Glutamatergic neuron (in vitro differentiated cells): ENCODE measurements at places on chromosomes 2 and 18. TPM values are rescaled to one million over a fixed set of nuclear protein-coding genes. Genes with fewer than 3 reads are reported as not detected.

G6PC2 gene
- not detected for total RNA-seq

PLGLB2 gene
- 0.86 TPM for total RNA-seq

SERPINB10 gene
- not detected for total RNA-seq

SLC11A1 gene
- total RNA-seq: not detected

CIB4 gene
- not detected for total RNA-seq

HNMT gene
- total RNA-seq: not detected

IL1F10 gene
- not detected for total RNA-seq

IL1R1 gene
- total RNA-seq: 0.17 TPM

ARHGEF33 gene
- 1.1 TPM for total RNA-seq

APOB gene
- not detected for total RNA-seq

PMAIP1 gene
- 12.6 TPM for total RNA-seq

C18orf32 gene
- total RNA-seq: 122 TPM

EFEMP1 gene
- 1.2 TPM for total RNA-seq

KCNG2 gene
- total RNA-seq: 1.6 TPM

DCDC2C gene
- not detected for total RNA-seq

TEKT4 gene
- total RNA-seq: not detected

AQP12A gene
- total RNA-seq: not detected
